Stimulated activated CD4-positive, alpha-beta T cell treated with anti-CD3 and anti-CD28 coated beads, Interleukin-1b, Interleukin-23, amount 100 ng/mL, for 48 hours (primary cell): ENCODE measurements at places on chromosomes 1 and 21.

GRCh38 chr1:29249951-29250581, 13.7 kb downstream of the PTPRU start:
- no peak for DNase-seq

- DNase-seq = no peak
Measured at GRCh38 chr1:240101306-240101705, 9.6 kb downstream of the FMN2 start.

GRCh38 chr1:207973898-207974568, 63.1 kb upstream of the CD34 start:
- DNase-seq = no peak

- DNase-seq = no peak
Measured at GRCh38 chr1:212412374-212412773, 2.3 kb downstream of the PACC1 start.

- DNase-seq = no peak
Measured at GRCh38 chr21:38958323-38958705, 152.6 kb downstream of the ETS2 start.

DNA sequence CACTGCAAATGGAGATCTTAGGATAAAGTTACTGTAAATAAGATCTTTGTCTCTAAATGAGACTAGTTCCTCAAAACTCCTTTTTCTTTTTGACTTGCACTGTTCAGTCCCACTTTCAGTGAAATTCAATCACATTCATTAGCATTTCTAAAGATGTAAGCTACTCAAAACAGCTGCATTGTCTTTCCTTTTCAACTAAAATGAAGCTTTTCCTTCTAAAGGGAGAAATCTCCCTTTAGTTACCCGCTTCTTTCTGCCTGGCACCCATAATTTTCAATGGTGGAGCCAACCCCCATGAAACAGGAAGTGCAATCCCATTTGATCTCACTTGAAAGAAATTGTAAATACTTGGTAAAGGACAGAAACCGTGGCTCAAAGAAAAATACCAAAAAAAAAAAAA, 387.4 kb upstream of the PKN2 start:
- DNase-seq = no peak

- DNase-seq = peak; percentile 11
Measured at GRCh38 chr1:174258148-174258550, 98.8 kb downstream of the RABGAP1L start.

DNA sequence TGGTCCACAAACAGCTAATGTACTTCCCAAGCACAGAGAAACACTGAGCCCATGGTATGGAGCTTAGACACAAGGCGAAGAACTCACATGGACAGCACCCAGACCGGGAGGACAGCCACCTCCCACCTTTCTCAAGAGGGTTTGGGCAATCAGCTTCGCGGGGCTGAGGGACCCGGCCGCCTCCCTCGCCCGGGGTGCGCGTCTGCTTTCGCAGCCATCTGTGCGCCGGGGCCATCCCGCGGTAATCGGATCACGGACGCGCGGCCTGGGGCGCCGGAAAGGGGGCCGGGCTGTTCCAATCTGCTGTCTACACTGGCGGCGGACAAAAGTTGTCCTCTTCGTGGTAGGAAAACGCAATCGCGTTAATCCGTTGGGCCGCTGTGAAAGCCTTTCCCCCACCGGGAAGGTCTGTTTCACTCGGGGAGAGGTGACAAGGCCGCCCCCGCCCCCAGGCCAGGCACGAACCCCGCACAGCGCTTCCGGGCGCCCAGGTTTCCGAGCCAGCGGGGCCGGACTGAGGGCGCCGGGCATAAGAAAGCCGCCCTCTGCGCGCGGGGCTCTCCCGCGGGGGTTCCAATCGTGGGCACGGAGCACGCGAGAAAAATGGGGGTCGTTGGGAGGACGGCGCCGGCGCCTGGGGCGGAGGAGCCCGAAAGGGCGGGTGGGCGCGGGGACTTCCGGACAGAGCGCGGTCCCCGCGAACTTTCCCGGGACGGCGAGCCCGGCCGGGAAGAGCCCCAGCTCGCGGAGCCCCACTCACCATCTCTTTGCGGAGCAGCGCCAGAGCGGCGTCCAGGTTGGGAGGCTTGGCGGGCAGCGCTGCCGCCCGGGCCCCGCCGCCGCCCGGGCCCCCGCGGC, 664 bp downstream of the FAM89A start:
- DNase-seq = peak; percentile 32

DNA sequence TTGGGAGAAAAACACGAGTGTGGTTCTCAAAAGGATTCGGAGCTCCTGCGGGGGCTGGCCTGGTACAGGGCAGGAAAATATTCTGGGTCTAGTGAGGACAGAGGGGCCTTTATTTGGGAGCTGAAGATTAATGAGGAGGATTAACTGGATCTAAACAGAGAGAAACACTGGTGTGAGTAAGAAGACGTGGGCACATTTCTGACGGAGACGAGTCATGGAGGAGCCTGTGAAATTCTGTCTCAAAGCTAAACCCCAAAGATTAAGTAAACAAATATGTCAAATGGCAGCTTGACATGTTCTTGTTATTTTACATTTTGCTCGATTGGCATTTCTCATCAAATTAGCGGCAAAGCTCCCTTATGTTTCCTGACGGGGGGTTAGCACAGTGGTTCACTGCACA, 12.8 kb downstream of the PROK1 start:
- no peak for DNase-seq

DNA sequence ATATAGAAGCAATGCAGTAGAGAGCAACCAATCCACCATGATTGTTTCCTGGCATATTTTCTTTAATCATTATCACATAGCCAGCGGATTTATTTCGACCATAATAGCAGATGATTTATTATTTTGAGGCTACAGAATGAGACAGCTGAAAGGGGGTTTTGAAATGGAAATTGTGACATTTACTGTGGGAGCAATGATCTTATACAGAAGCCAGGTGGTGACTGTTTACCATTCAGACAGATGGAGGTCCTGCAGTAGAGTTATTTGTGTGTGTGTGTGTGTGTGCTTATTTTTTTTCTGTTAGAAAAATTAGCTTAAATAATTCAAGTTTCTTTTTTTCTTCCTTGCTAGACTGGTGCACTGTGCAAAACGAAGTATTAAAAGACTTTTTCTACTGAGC, 1784.5 kb downstream of the MRPL39 start:
- DNase-seq = no peak

- no peak for DNase-seq
Measured at GRCh38 chr1:19219451-19219850, 9.4 kb upstream of the UBR4 start.

DNA sequence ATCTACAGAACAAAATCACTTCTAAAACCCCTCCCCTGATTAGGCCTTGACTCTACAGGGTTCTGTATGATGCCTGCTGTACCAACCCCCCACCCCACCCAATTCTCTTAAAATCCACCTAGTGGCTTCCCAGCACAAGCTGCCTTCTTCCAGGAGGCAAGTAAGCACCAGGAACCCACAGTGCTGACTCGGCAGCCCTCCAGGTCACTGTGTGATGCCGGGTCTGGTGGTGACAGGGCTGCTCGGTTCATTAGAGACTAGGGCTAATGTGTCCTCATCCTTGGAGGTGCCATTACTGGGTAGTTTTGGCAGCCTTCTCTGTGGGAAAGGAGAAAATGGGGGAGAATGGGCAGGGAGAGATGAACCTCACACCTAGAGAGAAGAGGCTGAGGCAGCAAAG, 363.5 kb downstream of the PTPRU start:
- DNase-seq = no peak

- no peak for DNase-seq
Measured at GRCh38 chr1:18422954-18423353, 57.8 kb upstream of the KLHDC7A start.

DNA sequence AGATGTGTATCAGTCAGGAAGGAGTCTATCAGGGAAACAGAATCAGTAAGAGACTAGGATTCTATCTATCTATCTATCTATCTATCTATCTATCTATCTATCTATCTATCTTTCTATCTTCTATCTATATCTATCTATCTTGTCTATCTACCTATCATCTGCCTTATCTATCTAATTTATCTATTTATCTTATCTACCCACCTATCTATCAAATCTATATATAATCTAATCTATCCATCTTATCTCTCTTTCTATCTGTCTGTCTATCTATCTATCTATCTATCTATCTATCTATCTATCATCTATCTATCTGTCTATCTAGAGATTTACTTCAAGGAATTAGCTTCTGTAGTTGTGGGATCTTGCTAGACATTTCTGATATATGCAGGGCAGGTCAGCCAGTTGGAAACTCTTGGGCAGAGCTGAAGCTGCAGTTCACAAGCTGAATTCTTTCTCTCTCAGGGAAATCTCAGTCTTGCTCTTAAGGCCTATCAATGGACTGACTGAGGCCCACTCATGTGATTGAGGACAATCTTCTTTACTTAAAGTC, 140.2 kb upstream of the JUN start:
- no peak for DNase-seq

DNA sequence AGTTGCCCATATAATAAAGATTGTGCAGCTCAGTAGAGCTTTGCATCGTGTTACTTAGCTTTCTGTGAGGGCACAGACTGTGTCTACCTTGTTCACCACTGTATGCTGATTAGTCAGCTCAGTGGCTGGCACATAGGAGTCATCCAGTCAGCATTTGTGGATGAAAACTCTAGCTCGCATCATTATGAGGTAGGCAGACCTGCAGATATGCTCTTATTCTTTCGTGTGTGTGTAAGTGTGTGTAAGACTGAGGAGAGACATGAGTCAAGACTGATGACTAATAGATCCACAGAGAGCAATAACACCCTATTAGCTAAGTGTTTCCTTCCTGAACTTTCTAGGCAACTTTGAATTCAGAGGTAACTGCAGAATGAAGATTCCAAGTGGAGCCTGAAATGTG, 17.1 kb downstream of the TTF2 start:
- DNase-seq = peak; percentile 77

GRCh38 chr1:206933333-206933945, 11.7 kb upstream of the FCMR start:
- peak; percentile 64 for DNase-seq

- no peak for DNase-seq
Measured at GRCh38 chr1:58814251-58815068, 30.6 kb upstream of the JUN start.

DNA sequence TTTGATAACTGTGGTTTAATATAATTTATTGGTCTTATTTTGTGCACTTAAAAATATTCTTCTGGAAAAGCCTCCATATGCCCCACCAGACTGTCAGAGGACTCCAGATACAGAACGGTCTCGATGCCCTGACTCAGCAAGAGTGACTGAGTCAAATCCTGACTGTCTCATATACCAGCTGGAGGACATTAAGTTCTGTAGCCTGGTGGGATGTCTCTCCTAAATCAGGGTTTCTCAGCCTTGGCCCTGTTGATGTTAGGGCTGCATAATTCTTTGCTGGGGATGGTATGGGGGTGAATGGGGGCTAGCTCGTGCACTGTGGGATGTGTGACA, 67.7 kb upstream of the TLR5 start:
- DNase-seq = no peak

GRCh38 chr1:182169203-182169602, 107.7 kb upstream of the ZNF648 start:
- DNase-seq = no peak

DNA sequence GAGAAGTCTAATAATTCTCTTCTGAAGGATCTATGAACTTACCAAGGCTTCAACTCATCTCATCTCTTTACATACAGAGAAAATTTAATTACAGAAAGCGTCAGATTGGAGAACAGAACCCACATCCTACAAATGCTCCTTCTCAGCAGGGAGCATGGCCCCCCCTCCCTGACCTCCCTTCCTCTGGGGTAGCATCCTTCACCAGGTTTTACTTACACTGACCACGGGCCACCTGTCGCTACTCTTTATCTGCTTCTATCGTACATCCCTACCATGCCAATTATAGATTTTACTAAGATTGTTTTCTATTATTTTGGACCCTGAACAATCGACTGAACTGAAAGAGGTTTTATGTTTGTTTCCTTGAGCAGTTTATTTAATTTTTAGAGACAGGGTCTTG, 25.8 kb downstream of the RIPPLY3 start:
- no peak for DNase-seq

GRCh38 chr1:97721221-97721620, 199.6 kb downstream of the DPYD start:
- DNase-seq = no peak

DNA sequence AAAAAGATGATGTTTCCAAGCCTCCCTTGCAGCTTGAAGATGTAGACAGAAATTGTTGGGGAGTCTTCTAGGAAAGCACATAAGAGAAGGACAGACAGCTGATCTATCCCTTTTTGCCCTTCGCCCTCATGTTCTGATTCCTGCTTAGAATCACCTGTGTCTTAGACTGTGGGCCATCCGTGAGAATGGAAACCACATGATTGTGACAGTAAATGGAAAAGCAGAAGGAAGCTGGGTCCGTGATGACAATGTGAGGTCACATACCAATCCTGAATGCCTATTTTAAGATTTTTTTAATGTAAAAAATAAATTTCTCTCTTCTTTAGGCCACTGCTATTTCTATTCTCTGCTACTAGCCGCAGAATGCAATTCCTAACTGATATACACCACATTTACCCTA, 67.7 kb upstream of the C1orf87 start:
- no peak for DNase-seq

- DNase-seq = no peak
Measured at GRCh38 chr1:93093332-93094006, 14.4 kb downstream of the MTF2 start.

DNA sequence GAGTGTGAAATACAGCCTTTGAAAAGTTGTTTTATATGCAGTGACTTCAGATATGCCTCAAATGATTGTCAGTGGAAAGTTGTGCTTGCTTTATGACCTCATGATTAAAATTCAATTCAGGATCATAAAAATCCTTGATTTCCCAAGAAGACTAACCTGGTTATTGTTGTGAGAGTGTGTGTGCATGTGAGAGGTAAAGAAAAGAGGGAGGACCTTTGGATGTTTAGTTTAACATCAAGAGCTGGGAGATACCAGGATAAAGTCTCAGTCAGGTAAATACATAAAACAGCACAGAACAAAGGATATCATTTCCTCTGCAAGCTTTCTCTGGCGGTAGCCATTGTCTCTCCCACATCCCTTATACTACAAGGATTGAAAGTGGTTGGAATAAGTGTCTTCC, 14.4 kb downstream of the BTBD8 start:
- DNase-seq = no peak

- no peak for DNase-seq
Measured at GRCh38 chr1:94753171-94753972, 66.8 kb upstream of the SLC44A3 start.

DNA sequence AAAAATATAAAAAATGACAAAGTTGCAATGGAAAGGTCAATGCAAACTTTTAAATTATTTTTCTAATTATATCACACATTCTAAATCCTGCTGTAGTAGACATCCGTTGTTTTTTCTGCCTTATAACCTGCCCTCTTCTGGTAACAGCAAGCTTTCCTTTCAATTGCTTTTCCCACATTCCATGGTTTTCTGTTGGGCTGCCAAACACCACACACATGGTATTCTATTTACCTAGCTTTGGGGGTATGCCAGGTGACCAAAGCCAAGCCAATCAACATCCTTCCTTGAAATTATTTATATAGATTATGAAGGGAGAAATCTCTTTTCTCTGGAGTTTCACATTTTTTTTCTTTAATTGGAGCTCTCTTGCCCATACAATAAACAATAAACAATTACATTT, 3.4 kb upstream of the LAMC1 start:
- no peak for DNase-seq

GRCh38 chr21:26587736-26588201, 14.7 kb upstream of the CYYR1 start:
- no peak for DNase-seq
